ENCODE measurements at places on chromosomes 2 and 18.

DNA sequence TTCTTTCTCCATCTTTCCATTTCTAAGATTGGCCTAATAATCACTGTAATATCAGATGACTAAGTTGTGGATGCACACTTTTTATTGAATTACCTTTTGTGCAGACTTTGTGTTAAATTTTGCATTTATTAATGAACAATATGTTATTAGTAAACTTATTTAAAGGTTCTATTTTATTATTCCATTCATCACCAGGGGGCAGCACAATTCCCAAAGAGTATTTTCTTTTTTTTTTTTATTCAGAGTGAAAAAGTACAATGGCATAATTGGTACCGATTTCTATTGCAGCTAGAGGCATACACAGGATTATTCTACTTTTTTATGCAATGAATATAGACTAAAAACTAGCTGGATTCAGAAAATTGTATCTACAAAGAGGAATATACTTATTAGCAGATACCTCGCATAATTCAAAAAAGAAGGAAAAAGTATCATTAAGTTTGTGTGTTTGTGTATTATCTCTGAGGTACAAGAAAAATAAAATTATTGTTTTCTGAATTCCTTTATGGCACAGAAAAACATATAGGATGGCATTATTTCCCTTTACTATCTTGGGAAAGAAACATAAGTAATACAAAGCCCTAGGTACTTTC lies 390.6 kb downstream of the ERBB4 start:
- DNase-seq, result no peak

DNA sequence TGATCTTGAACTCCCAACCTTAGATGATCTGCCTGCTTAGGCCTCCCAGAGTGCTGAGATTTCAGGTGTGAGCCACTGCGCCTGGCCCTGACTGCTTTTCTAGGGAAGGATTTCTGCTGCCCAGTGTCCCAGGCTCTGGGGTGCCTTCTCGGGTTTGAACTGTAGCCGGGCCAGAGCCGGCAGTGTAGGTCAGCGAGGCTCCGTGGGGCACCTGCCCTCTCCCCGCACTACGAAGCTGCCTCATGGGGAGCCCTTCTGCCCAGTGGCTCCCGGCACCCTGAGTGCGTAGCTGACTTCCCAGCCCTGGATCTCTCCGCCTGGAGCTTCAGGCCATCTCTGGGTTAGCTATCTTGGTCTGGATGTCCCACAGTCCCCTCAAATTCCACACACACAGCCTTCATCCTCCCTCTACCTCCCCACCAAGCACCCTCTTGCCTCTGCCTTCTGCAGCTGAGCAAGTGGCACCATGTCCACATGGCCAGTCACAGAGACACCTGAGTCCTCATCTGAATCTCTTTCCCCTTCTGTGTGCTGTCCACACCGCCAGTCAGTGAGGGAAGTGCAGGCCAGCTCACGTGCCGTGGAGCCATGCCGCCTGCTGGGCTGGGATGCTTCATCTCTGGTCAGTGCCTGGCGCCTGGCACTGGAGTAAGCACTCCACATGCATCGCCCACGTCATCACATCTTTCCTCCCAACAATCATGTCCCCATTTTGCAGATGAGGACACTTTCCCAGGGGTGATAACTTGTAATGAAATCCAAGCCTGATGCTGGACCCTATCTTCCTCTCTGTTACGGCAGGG lies 69.2 kb downstream of the EDAR start:
- DNase-seq, result no peak

DNA sequence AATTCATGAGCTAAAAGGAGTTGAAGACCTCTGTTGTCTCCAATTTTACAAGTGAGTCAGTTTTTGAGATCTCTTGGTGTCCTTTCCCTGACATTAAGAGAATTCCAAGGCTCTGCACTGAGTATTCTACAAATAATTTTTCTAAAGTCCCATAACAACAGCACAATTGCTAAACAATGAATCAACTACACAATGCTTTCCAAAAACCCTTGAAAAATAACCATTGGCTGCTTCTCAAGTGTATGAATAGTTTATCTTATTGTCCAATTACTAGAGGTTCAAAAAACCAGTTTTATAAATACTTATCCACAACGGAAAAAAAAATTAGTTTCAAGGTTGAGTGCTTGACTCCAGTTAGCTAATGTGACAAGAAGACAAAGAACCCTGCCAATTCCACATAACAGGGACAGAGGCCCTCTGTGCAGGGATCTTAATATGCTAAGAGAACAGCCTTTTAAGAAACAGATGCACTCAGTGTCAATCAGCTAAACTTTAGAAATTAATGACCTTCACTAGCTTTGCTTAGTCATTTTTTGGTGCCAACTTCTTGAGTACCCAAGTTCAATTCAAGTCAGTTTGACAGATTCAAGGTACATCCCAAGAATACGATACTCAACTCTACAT lies 266.6 kb upstream of the CYP26B1 start:
- no peak for DNase-seq

DNA sequence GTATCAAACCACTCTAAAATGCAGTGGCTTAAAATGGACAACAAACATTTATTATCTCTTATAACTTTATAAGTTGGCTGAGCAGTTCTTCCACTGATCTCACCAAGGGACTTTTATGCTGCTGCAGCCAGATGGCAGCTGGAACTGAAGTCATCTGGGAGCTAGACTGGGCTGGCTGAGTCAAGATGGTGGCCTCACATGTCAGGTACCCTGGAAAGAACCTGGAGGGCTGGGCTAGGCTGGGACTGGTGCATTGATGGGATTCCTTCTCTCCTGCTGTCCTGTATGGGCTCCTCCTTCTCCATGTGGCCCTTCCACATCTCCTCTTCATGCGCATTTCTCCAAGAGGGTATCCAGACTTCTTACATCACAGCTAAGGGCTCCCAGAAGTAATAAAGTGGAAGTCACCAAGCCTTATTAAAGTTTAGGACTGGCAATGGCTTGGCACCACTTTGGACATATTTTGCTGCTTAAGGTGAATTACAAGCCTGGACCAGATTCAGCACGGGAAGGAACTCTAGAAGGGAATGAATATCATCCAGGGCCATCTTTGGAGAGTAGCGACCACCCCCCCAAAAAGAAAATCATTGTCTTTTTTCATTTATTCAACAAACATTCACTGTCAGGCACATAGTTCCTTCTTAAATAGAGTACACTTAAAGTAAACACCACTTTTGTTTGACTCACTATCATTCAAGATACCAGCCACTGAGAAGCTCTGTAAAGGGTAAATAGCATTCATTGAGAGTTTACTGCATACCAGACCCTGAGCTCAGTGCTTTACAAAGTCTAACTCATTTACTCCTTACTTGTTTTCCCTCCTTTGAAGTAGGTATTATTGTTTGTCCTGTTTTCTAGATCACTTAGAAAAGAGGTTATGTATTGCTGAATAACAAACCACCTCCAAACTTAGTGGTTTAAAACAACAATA lies 138.0 kb downstream of the ZFP36L2 start:
- no peak for DNase-seq

- DNase-seq, result no peak
These were observed 162.2 kb downstream of the INSIG2 start for GRCh38 chr2:118250463-118250862.

DNA sequence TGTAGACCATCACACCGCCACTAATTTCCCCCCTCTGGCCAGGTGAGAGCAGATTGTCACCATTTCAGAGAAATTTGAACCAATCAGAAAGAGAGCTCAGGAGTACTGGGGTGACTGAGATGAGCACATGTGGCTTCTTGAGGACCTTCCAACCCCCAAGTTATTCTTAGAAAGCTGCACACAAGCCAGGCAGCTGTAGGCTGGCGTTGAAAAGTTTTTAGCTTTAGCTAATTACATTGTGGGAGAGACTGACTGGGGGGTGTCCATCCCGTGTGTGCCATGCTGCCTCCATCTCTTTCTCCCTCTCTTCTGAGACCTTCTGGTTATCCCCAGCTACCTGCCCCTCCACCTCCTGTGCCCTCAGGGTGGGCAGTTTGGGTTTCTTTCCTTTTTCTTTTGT lies 154.0 kb downstream of the AGAP1 start:
- no peak for DNase-seq

DNA sequence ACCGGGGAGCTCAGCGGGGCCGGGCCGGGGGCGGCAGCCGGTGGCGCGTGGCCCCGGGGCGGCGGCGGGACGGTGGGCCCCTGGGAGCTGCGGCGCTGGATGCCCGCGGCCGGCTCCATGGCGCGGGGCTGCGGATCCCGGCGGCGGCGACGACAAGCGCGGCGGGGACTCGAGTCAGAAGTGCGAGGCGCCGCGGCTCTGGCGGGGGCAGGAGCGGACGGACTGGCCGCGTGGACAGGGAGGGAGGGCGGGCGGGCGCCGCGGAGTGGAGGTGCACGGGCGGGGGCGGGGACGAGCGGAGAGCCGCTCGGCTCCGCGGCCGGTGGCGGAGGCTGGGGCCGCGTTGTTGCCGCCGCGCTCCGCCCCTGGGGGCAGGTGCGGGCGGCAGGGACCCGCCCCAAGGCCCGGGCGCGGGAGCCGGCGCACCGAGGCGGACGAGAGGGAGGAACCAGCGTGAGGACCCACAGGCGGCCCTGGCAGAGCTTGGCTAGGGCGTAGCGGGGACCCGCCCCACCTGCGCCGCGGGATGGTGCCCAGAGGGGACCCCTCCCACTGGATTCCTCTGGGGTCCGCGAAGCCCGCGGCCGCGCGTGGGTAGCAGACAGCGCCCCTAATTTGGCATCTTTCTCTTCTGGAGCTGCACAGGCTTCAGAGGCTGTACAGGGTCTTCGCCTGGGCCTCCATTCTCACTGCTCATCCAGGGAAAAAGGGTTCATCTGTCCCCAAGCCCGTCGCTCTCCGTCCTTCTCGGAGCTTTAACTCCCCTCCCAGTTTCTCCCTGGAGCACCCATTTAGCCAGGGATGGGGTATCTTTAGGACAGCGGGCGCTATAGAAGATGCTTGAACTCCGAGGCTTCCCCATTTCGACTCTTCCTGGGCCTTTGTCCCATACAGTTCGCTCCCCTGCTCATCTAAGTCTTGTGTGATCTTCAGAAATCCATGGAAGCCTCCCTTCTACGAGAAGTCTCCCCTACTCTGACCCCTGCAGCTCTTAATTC lies at the start of gene TMEM163:
Gene TMEM163 (minus strand): TSS at position 184 of the 998 bp plus-strand sequence.
- no peak for DNase-seq

GRCh38 chr2:73295751-73296400 lies 2.5 kb upstream of the EGR4 start:
- no peak for DNase-seq

GRCh38 chr18:32349728-32350395 lies 120.8 kb downstream of the GAREM1 start:
- no peak for DNase-seq

DNA sequence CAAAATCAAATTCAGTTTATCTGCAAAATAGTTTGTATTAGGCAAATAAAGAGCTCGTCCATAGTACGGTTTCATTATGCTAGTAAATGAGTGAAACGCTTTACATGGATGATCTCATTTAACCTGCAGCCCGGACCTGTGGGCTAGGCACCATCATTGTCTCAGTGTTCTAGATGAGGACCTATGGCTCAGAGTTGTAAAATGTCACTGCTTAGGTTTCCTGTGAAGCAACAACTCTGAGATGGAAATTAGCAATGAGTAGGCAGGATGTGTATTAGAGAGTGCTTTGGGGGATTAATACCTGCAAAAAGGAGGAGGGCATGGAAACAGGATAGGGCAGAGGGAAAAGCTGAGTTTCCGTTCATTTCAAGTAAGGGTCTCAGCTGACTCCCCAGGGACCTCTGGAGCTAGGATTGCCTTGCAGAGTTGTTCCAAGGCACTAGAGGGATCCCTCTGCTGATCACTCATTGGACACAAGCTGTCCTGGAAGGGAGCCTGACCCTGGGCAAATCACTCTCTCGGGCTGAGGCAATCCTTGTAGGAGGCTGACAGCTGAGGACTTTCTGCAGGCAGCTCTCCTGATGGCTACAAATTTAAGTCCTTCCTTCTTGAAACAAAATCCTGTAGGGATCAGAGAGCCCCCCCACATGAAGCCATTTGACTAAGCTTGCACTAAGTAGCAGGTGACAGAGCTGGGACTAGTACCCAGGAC lies 58.8 kb upstream of the SIX2 start:
- no peak for DNase-seq

DNA sequence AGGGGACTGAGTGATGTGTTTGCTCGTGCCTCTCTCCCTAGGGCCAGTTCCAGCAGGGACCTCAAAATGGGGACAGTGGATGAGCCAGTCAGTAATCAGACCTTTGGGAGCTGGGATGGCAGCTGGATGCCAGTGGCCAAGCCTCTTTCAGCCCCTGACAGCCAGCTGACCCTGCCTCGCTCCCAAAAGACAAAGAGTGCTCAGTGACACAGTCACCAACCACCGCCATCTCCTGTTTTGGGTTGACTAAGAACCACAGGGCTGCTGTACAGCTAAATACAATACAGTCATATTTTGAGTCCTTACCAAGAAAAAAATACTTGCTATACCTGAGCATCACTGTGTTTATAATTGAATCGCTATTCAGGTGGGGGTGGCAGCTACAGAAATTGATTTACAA lies 75.7 kb downstream of the POU3F3 start:
- DNase-seq, result no peak

- DNase-seq, result no peak
These were observed 5.8 kb upstream of the ADNP2 start for GRCh38 chr18:80103231-80103630.

DNA sequence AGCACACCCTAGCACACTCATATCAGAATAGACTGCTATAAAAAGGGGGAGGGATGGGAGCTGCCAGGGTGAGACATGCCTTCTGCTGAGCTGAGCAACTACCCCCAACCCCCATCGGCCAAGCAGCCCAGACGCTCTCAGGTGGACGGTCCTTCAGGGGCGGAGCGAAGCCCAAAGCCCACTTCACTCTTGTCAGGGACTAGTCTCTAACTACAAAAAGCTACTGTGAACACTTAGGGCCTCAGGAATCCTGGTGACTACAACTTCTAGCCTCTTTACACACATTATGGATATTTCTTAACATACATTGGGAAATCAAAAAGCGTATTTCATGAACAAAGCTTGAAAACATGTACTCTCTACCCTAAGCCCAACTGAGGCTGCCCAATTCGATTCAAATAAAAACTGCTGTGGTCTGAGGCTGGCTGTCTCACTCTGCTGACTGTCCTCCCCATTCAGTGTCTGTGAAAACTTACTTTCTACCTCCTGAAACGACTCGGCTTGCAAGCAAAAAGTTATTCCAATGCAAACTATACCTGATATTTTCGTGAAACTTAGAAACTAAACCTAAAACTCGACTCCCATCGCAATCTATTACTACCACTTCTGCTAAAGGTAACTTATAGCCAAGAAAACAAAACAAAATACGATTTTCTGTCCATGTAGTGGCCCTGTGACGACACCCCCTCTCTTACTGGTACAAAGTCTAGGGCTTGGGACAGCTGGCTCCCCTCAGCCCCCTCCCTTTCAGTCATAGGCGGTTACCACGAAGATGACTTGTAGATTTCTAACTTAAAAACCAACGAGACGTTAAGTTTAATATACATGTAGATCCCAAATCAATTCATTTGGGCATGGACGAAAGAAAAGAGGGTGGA lies 1.2 kb downstream of the SERTAD2 start:
- no peak for DNase-seq

DNA sequence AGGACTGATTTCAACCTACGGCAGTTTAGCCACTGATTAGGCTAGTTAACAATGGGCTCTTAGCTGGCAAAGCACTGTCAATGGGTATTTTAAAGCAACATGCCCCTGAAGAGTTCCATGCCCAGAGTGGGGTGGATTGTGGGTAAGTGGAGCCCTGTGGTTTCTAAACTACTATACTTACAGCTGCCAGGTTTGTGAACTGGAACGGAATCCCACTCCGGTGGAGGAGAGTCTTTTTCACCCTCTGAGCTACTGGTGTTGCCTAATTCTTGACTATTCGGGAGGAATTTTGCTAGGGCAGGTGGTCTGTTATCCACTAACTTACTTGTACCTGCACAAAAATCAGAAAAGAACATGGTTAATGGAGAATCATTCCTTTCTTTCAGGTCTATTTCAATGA lies 52.6 kb downstream of the ZAP70 start:
- DNase-seq, result no peak

All from T-helper 9 cell (primary cell).